ENCODE measurements at places on chromosomes 7 and 10.

- DNase-seq: no peak
Measured at GRCh38 chr10:32046151-32046550, 10.1 kb downstream of the KIF5B start.

GRCh38 chr7:5448378-5449037, 24.9 kb upstream of the TNRC18 start:
- no peak for DNase-seq

DNA sequence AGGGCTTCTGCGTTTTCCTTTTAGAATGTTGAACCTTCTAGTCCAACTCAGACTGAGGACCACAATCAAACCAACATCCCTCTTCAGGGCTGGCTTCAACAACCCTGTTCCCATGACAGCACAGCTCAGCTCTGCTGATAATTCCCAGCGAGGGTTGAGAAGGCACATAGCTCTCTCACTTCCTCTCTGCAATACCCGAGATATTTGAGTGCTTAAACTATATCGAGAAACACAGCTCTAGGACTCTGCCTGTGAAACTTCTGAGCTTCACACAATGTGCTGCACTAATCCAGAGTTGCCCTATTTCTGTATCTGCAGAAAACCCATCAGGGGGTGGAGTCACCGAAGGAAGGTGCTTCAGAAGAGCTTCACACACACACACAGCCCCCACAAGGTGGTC, 1.6 kb upstream of the ADARB2 start:
- DNase-seq: no peak

DNA sequence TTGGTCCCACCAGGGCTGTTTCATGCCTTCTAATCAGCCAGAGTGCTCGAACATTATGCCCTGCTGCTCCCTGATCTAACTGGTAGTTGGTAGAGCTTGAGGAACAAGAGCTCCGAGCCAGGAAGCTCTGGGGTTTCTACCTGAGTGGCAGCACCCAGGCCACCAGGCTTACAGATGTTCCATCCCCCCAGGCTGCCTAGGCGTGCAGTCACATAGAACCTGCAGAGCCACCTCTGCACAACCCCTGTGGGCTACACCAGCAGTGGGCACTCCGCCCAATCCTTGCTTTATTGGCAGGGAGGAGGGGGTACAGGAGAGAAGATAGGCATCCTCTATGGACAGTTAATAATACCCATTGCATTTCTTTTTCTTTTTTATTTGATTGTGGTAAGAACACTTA, 21.8 kb downstream of the MAP3K8 start:
- DNase-seq: no peak

DNA sequence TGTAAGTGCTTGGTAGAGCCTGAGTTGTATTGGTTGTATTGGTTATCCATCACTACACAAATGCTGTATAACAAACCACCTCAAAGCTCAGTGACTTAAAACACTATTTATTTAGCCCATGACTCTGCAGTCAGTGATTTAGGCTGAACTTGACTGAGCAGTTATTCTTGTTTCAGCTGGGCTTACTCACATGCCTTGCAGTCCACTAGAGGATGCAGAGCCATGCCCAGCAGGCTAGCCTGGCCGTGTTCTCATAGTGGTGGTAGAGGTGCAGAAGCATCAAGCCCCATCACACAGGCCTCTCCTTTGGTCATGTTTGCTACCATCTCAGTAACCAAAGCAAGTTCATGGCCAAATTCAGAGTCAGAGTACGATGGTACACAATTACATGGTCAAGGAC, 43.9 kb downstream of the LUC7L2 start:
- DNase-seq: no peak

DNA sequence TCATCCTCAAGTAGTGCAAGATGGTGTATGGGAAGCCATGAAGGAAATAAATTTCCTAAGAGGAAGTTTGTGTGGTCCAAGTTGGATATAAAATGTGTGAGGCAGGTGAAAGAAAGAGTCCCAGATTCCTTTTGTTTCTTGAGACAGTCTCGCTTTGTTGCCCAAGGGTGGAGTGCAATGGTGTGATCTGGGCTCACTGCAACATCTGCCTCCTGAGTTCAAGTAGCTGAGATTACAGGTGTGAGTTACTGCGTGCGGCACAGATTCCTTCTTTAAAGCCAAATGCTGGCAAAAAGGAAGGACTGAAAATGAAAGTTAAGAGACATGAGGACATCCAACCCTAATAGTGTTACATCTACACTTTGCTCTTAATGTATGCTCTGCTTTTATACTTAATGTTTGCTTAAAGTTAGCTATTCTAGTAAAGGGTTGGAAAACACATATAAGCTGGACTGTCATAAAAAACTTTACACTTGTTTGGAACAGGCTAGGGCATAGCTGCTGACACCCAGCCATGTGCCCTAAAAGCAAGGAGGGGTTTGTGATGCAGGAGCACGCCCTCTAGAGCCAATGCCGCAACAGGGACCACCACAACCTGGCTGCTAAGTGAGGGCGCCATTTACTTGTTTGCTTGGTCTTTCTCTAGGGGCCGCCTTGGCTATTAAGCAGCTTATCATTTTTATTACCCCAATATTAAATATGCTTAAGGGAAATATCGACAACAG, 34.5 kb downstream of the CLEC2L start:
- DNase-seq: no peak

DNA sequence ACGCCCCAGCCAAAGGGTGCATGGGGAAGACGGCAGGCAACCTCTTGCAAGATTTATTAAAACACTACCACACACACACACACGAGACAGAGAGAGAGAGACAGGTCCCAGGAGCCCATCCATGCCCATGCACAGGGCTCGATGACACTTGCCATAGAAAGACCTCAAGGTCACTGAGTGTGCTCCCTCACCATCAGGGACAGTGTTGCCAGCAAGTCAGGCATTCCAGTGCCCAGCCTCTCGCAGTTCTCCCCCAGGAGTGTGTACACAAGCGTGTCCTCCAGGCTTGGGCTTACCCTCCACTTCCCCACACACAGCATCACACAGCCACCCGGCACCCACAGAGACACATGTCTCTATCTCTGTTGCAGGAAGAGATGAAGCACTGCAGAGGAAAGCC, 46.8 kb upstream of the SLF2 start:
- DNase-seq: no peak

- DNase-seq: no peak
Measured at GRCh38 chr10:131251146-131251541, 60.4 kb downstream of the TCERG1L start.

GRCh38 chr7:1053002-1053411, 8.7 kb downstream of the GPR146 start:
- no peak for DNase-seq

- DNase-seq: peak; percentile 44
Measured at GRCh38 chr10:73253225-73253555, 746 bp upstream of the MRPS16 start.

GRCh38 chr10:58044072-58044471, 223.6 kb downstream of the IPMK start:
- DNase-seq: peak; percentile 94

- DNase-seq: no peak
Measured at GRCh38 chr10:22903694-22904093, 24.2 kb upstream of the ARMC3 start.

DNA sequence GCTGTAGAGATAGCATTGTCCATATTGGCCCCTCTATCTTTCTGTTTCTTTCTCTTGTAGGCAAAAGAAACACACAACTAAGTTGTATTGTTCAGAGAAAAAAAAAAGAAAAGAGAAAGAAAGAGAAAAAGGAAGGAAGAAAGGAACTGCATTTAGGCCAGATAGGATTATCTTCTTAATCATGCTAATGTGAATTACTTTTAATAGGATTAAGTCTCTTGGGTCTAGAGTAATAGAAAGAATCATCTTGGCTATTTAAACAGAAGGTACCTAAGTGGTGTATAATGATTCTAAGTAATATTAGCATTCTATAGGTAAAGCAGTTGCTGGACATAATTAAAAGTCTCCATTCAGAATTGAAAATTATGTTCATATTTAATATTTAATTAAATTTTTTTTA, 42.2 kb downstream of the GPR85 start:
- DNase-seq: no peak

- no peak for DNase-seq
Measured at GRCh38 chr10:11715815-11716494, 26.2 kb upstream of the ECHDC3 start.
